ENCODE measurements at places on chromosomes 16 and 17. TPM values are rescaled to one million over a fixed set of nuclear protein-coding genes. Genes with fewer than 3 reads are reported as not detected.

DNA sequence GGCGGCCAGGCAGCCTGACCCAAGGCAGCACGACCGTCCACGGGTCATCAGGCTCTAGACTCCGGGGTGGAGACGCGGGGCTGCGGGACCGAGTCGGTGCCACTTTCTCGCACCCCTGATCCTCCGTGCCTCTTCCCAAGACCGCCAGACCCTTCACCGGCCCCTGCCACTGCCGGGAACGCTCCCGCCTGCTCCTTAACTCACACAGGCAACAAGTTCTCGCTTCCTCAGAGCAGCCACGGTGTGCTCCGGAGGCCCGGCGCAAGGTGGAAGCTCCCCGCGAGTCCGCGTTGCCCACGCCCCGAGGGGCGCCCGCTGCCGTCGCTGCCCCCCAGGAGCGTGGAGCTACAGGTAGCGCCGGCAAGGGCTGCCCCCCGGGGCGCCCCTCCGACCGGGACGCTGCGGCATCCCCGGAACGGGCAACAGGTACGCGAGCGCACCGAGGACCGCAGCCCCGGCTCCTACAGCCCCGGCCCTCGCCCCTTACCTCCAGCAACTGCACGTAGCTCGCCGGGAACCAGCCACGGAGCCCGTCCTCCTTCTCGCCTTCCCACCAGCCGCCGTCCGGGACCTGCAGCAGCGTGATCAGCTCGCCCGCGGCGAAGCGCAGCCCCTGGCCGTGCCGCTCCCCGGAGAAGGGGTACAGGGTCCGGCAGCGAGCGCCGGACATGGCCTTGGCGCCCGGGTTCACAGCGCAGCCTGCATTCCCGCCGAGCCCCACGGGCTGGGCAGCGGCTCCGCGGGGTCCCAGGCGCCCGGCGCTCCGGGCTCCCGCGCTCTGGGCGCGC is 491 bp downstream of the GAS7 start:
- peaks cover 18% of the 10 kb centered on the region for H3K27me3 ChIP-seq
- H3K27ac ChIP-seq = peak overlapping the region; percentile 78
- H3K36me3 ChIP-seq = no peaks in the 10 kb centered on the region
- DNase-seq = peak; percentile 46
- H3K4me1 ChIP-seq = no peaks in the 10 kb centered on the region

DNA sequence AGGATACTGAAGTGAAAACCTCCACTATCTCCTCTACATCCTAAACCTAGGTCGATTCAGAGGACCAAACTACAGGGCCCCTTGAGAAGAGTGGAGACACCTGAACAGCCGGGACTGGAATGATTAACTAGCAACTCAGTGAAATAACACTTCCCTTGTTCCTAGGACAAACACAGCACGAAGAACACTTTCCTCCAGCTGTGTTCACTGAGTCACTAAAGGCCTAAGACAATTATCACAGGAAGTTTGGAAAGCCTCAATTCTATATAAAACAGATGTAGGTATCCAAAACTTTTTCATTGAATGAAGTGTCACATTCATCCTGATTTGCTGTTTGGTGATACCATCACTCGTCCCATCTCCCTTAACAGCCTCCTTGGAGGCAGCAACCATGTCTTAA is 15.5 kb upstream of the CUEDC1 start:
- DNase-seq = no peak
- H3K4me3 ChIP-seq = no peak overlapping the region
- peaks cover 9% of the 10 kb centered on the region for H3K4me1 ChIP-seq

ZP2 gene
- 0.55 TPM for total RNA-seq

- no peaks in the 10 kb centered on the region for H3K4me1 ChIP-seq
- H3K27ac ChIP-seq = no peak overlapping the region
- no peaks in the 10 kb centered on the region for H3K27me3 ChIP-seq
- H3K4me3 ChIP-seq = no peak overlapping the region
Measured at GRCh38 chr17:79630126-79630525, 19.3 kb upstream of the RBFOX3 start.

GRCh38 chr17:49379926-49380325 is 17.9 kb upstream of the ZNF652 start:
- no peaks in the 10 kb centered on the region for H3K27me3 ChIP-seq
- no peak for DNase-seq
- H3K27ac ChIP-seq = no peak overlapping the region

- peaks cover 25% of the 10 kb centered on the region for H3K4me1 ChIP-seq
- DNase-seq = no peak
- H3K27me3 ChIP-seq = no peaks in the 10 kb centered on the region
- H3K27ac ChIP-seq = no peak overlapping the region
- no peaks in the 10 kb centered on the region for H3K36me3 ChIP-seq
Measured at GRCh38 chr17:83193336-83194185, 114.2 kb downstream of the METRNL start.

DNA sequence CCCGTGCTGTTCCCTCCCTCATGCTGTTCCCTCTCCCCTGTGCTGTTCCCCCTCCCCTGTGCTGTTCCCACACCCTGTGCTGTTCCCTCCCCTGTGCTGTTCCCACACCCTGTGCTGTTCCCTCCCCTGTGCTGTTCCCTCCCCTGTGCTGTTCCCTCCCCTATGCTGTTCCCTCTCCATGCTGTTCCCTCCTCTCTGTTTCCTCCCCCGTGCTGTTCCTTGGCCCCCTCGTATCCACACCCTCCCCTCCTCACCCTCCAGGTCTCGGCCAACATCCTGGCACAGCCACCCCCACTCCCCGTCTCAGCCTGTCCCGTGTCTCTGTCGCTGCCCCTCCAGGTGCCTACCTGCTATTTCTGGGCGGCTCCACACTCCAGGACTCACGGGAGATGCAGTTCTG is 48.5 kb upstream of the ZC3H18 start:
- H3K36me3 ChIP-seq = peaks cover 2% of the 10 kb centered on the region
- peaks cover 91% of the 10 kb centered on the region for H3K27me3 ChIP-seq
- H3K4me3 ChIP-seq = no peak overlapping the region
- no peak for DNase-seq
- peak overlapping the region; percentile 29 for H3K27ac ChIP-seq

E2F4 gene
- total RNA-seq = 36.8 TPM

DNA sequence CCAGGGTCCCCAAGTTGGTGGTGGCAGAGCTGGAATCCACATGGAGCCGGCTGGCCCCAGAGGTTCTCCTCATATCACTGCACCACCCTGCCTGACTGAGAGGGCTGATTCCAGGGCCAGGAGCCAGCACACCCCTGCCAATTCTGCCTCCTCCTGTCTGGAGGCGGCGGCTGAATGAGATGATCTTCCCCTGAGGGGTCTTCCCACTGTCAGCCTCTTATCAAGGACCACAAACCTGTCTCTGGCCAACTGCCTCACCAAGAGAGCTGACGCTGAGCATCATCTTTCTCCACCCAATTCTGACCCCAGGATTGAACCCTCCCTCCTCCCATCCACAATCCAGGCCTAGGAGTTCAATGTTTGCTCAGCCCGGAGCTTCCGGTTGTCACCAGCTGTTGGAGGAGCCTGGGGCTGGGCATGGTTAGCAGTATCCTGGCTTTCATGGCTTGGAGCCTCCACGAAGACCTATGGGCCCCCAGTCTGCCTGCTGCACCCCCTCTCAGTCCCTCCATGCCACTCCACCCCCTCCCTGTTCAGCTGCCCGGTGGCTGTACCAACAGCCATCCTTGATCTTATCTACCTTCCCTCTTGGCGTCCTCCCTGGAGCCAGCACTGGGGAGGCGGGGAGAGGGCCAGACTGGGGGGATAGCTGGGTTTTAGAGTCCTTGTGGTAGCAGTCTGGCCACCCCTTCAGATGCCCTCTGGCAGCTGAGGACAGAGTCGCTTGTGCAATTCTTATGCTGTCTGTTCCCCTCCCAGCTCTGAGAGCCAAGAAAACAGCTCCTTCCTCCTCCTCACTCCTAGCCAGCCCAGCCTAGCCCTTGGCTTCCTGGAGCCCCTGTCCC is 25.6 kb downstream of the ABCC3 start:
- H3K27ac ChIP-seq = peak overlapping the region; percentile 91
- peak; percentile 62 for DNase-seq
- H3K4me3 ChIP-seq = no peak overlapping the region
- no peaks in the 10 kb centered on the region for H3K27me3 ChIP-seq
- H3K36me3 ChIP-seq = no peaks in the 10 kb centered on the region
- H3K4me1 ChIP-seq = peaks cover 40% of the 10 kb centered on the region

MMP15 gene
- 20.4 TPM for total RNA-seq

GRCh38 chr17:68939195-68939594 is 16.0 kb downstream of the ABCA8 start:
- no peaks in the 10 kb centered on the region for H3K4me1 ChIP-seq
- H3K4me3 ChIP-seq = no peak overlapping the region
- H3K27me3 ChIP-seq = no peaks in the 10 kb centered on the region
- no peak overlapping the region for H3K27ac ChIP-seq
- no peaks in the 10 kb centered on the region for H3K36me3 ChIP-seq

GRCh38 chr16:1121601-1122397 is 25.8 kb upstream of the C1QTNF8 start:
- no peak overlapping the region for H3K27ac ChIP-seq
- H3K36me3 ChIP-seq = no peaks in the 10 kb centered on the region
- H3K4me1 ChIP-seq = peaks cover 7% of the 10 kb centered on the region
- H3K4me3 ChIP-seq = no peak overlapping the region
- DNase-seq = no peak
- H3K27me3 ChIP-seq = peaks cover 89% of the 10 kb centered on the region

GRCh38 chr16:19872179-19872863 is 12.3 kb downstream of the GPRC5B start:
- no peaks in the 10 kb centered on the region for H3K27me3 ChIP-seq
- no peak overlapping the region for H3K4me3 ChIP-seq
- H3K27ac ChIP-seq = no peak overlapping the region
- H3K36me3 ChIP-seq = peaks cover 16% of the 10 kb centered on the region
- no peak for DNase-seq
- peaks cover 33% of the 10 kb centered on the region for H3K4me1 ChIP-seq

TPSG1 gene
- not detected for total RNA-seq

TP53 gene
- 31.0 TPM for total RNA-seq

- H3K36me3 ChIP-seq = peaks cover 2% of the 10 kb centered on the region
- peaks cover 3% of the 10 kb centered on the region for H3K4me1 ChIP-seq
- H3K4me3 ChIP-seq = no peak overlapping the region
Measured at GRCh38 chr17:63406689-63407330, 39.3 kb downstream of the CYB561 start.

- peaks cover 51% of the 10 kb centered on the region for H3K36me3 ChIP-seq
- no peak for DNase-seq
- no peak overlapping the region for H3K4me3 ChIP-seq
- H3K27me3 ChIP-seq = no peaks in the 10 kb centered on the region
- peak overlapping the region; percentile 3 for H3K27ac ChIP-seq
Measured at GRCh38 chr17:75774471-75774990, 9.5 kb upstream of the GALK1 start.

DNA sequence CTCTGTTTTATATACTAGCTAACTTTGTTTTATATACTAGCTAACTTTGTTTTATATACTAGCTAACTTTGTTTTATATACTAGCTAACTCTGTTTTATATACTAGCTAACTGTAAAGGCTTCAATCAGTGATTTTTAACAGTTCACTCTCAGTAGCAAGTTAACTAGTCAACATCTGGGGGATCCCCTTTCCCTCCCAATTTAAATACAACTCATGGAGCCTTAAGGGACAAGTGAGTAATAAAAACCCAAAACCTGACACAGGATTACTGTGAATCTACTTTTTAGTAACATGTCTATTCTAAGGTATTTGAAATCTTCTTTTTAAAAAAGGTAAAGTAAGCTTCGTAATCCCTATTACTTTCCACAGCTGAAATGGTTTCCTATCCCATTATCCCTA is 32.2 kb downstream of the FAM222B start:
- peaks cover 41% of the 10 kb centered on the region for H3K4me1 ChIP-seq
- DNase-seq = no peak
- H3K27ac ChIP-seq = no peak overlapping the region
- no peak overlapping the region for H3K4me3 ChIP-seq

DNA sequence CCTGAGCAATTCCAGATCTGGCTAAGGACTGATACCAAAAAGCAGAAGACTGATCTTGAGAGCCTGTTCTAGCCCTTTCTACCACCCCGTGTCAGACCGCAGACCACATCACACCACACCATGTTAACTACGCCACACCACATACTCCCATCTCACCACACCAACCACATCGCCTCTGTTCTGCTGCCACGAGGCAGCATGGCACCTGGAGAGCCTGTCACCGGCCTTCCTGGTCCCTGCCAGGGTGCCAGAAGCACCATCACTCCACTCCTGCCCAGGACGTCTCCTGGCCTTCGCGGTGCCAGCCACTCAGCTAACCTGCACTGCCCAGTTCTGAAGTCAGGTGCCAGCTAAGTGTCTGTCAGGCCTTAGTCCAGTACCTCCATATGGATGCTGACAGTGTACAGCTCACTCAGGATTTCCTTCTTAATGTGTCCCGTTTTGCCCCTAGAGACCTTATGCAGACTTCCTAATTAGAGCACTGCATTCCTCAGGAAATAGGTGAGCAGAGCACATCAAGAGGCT is 37.2 kb upstream of the BCAR1 start:
- H3K27me3 ChIP-seq = no peaks in the 10 kb centered on the region
- H3K4me1 ChIP-seq = peaks cover 10% of the 10 kb centered on the region
- peaks cover 27% of the 10 kb centered on the region for H3K36me3 ChIP-seq
- no peak overlapping the region for H3K4me3 ChIP-seq

TPSB2 gene
- 16.5 TPM for total RNA-seq

DNA sequence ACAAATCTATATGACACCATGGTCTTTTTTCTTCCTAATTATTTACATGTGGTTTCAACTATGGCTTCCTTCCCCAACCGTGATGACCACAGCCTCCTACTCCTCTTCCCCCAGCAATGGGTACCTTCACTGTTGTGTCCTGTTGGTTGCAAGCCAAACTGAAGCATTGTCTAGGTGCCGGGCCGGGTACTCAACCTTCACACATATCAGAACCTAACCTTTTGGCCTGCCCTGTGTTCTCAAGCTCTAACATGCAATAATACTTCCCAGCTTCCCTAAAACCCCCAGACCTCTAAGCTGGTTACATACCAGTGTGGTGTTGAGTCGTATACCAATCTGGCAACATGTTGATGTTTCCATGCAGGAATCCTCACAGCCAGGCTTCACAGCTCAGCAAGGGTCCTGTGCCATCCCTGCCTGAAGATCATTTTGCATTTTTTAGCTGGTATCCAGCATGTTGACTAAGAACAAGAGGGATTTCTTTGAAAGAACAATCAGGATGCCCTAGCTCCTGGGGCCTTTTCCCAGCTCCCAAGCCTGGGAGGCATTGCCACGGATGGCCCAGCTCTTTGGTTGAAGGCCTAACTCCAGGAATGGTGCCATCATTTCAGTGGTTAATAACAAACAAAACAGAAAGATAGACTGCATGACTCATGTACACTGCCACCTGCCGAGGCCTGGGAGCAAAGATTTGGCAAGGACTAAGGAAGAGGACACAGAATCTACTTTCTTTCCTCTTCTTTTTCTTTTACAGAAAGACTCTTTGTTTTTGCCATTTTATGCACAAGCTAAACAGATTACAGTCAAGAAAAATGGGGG is 373.7 kb upstream of the SALL1 start:
- no peaks in the 10 kb centered on the region for H3K27me3 ChIP-seq
- no peaks in the 10 kb centered on the region for H3K36me3 ChIP-seq
- no peak overlapping the region for H3K4me3 ChIP-seq
- no peak for DNase-seq

- H3K27me3 ChIP-seq = no peaks in the 10 kb centered on the region
- peaks cover 4% of the 10 kb centered on the region for H3K4me1 ChIP-seq
- DNase-seq = no peak
- no peak overlapping the region for H3K27ac ChIP-seq
- H3K4me3 ChIP-seq = no peak overlapping the region
Measured at GRCh38 chr17:37026531-37026869, 77.7 kb downstream of the AATF start.

- H3K4me3 ChIP-seq = no peak overlapping the region
- H3K4me1 ChIP-seq = no peaks in the 10 kb centered on the region
- H3K27me3 ChIP-seq = no peaks in the 10 kb centered on the region
- no peak overlapping the region for H3K27ac ChIP-seq
- peak; percentile 86 for DNase-seq
Measured at GRCh38 chr17:79294459-79295071, 219.9 kb downstream of the ENGASE start.

ATP2A1 gene
- 21.7 TPM for total RNA-seq

CES4A gene
- 3.3 TPM for total RNA-seq
